ENCODE measurements at places on chromosomes 11 and 22.

DNA sequence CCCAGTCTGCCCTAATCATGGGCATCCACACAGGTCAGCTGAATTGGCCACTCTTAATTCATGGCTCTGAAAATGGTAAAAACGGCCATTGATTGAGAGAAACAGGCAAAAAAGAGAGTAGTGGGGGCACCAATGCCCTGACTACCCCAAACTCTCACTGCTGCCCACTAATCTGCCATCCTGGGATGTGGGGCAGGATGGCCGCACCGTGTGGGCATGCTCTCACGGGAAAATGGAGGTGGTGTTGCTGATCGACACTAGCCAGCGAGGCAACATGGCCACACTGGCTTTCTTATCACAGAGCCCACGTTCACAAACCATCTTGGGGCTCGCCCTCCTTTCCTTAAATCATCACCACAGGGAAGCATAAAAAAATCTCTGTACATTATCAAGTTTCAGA is 11.2 kb upstream of the TUB start:
- no peak for DNase-seq

DNA sequence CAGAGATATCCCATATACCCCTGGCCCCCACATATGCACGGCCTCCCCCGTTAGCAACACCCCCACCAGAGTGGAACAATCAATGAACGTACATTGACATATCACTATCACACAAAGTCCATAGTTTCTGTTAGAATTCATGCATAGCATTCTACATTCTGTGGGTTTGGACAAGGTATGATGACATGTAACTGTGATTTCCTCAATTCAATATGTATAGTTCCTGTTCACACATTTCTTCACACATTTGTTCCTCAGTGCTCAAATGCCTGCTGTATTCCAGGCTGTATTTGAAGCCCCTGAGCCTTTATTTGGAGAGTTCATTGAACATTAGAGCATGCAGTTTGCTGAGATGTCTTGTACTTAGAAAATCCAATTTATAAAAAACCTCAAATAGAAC is 69.9 kb downstream of the PTPRJ start:
- no peak for DNase-seq

- no peak for DNase-seq
Measured at GRCh38 chr11:124493016-124493655, 47.6 kb upstream of the OR8B8 start.

DNA sequence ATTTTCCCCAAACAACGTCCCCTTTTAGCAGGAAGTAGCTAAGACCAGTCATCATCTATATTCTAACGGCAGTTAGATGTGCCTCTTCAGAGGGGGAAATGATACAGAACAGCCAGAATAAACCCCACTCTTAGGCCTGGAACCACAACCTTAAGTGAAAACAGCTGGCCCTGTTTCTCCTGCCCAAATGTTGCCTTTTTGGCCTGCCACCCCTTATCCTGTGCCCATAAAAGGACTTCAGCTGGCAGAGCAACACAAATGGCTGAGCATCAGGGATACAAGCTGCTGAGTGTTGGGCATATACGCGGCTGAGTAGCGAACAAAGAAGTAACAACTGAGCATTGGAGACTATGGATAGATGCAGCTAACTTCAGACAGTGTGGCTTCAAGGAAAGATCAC is 1491.4 kb downstream of the LRRC4C start:
- DNase-seq, result no peak

DNA sequence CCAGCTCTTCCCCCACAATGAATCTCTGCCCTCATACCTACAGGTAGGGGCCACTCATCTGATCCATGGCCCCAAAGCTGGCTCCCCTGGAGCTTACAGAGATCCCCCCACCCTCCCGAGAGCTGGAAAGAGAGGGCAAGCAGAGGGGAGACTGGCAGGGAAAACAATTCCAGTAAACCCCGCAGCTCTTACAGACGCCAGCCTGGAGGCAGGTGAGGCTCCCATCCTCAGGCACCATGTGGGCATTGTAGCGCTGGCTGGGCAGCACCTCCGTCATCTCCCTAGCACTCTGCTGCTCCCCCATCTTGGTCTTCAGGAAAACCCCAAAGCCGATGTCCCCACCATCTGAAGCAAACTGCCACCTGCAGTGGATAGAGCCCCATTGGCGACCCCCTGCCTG is 14.1 kb downstream of the SEC14L4 start:
- no peak for DNase-seq

GRCh38 chr22:36349726-36350125 is 38.0 kb downstream of the MYH9 start:
- DNase-seq, result no peak

DNA sequence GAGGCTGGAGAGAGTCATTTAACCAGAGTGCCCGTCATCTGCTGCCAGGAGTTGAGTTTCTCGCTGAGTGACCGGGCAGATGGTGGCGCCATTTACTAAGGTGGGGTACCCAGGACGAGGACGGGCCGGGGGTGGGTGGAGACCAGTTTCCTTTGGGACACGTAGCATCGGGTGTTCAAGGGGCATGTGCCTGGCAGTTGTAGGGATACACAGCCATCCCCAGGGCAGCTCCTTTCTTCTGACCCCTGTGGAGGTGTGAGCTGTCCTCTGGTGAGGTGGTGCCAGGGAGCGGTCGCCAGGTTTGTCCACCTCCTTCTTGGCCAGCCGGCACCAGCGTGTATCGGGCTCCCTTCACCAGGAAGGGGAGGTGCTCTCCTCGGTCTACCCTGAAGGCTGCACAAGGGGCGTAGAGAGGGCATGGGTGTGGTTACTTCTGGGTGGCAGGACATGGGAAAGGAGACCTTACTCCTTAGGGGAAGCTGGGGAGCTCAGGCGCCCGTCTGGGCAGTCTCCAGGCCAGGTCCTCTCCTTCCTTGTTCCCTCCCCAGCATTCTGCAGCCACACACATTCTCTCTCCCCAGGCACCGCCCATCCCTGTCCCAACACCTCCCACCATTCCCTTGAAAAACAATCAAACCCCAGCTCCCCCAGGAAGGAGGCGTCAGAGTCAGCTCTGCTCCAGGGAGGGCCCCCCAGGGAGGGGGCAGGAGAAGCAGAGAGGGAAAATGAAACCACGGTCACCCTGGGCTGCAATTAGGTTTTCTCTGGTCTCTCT is 10.3 kb upstream of the MB start:
- no peak for DNase-seq

DNA sequence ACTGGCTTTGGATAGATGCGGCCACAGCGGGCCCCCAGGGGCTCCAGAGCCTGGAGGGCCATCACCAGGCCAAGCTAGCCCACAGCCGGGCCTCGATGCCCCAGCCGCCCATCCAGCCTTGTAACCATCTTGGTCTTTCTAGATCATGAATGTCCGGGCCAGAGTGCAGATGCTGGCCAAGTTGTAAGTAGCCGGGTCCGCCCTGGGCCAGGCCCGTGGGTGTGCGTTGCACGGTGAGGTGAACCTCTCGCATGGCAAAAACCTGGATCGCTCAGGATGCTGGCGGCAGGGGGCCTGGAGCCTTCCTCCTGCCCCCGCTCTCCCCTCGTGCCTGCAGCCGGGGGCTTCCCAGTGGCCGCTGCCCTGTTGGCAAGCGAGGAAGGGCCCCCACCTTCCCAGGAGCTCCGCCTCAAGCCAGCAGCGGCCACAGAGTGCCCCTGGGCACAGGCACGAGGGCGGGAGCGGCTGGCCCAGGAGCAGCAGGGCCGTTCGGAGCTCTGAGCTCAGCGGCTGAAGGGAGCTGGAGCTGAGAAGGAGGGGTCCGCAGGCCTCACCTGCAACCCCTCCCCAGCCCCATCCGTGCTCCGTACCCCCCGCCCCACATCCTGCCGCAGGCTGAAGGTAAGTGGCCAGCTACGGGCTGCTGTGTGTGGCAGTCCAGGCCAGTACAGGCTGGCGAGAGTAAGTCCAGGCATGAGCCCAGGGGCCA is 10.9 kb upstream of the MRPL23 start:
- DNase-seq, result no peak

- DNase-seq, result no peak
Measured at GRCh38 chr22:27476318-27476717, 325.2 kb downstream of the MN1 start.

- no peak for DNase-seq
Measured at GRCh38 chr22:50285568-50286229, 15.5 kb upstream of the MAPK11 start.

GRCh38 chr11:126751242-126751641 is 249.3 kb downstream of the KIRREL3 start:
- DNase-seq, result no peak

- no peak for DNase-seq
Measured at GRCh38 chr11:7576726-7577290, 63.0 kb downstream of the PPFIBP2 start.

GRCh38 chr11:70628855-70629844 is 230.8 kb downstream of the CTTN start:
- DNase-seq, result no peak

- DNase-seq, result no peak
Measured at GRCh38 chr11:92751594-92751993, 217.9 kb upstream of the MTNR1B start.

DNA sequence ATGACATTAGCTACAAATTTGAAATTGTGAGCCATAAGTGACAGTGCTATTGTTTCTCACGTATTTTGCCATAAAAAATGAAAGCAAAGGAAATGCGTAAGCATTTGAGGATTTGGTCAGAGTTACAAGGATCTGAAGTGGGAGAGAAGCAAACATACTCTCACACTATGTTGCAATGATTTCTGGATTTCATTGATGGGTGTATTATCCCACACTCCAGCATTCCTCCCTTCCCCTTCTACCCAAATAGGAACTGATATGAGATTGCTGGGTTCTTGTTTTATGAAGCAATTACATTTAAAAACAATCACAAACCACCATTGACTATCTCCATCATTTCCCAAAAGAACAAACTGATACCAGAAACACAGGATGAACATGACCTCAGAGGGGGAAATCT is 314.0 kb upstream of the CTSC start:
- no peak for DNase-seq

- DNase-seq, result no peak
Measured at GRCh38 chr11:7376386-7376785, 108.9 kb upstream of the OLFML1 start.

- DNase-seq, result no peak
Measured at GRCh38 chr11:102438311-102439062, 14.1 kb downstream of the TMEM123 start.

DNA sequence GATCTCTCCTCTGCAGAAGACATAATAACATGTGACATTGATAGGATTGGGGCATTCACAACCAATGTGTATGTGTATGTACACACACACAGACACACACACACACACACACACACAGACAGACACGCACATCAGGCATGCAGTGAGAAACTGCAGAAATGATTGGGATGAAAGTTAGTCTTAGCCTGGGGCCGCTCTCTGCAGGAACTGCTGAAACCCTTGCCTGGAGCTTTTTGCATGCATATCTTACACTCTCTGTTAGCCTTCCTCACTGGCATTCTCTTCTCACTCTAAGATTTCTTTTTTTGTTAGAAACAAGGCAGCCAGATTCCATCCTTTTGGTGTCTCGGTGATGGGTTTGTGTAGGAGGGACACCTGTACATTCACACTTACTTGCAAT is 337.9 kb downstream of the NELL1 start:
- no peak for DNase-seq

DNA sequence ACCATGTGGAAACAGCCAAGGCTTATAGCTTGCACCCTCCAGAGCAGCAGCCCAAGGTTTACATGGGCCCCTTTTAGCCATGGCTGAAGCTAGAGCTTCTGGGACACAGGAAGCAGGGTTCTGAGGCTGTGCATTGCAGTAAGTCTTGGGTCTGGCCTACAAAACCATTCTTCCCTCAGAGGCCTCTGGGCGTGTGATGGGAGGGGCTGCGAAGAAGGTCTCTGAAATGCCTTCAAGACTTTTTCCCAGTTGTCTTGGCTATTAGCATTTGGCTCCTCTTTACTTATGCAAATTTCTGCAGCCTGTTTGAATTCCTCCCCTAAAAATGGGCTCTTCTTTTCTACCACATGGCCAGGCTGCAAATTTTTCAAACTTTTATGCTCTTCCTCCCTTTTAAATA is 109.5 kb downstream of the BBOX1 start:
- no peak for DNase-seq

- DNase-seq, result no peak
Measured at GRCh38 chr11:18633256-18634139, 644 bp downstream of the SPTY2D1 start.

- DNase-seq, result no peak
Measured at GRCh38 chr11:10931761-10932670, 74.2 kb upstream of the ZBED5 start.

GRCh38 chr11:104618954-104619353 is 279.3 kb downstream of the CASP12 start:
- no peak for DNase-seq

- DNase-seq, result no peak
Measured at GRCh38 chr11:119651802-119652584, 77.0 kb downstream of the NECTIN1 start.

GRCh38 chr11:45512471-45513148 is 152.8 kb downstream of the CHST1 start:
- DNase-seq, result no peak

GRCh38 chr11:48099916-48100446 is 116.6 kb upstream of the OR4B1 start:
- no peak for DNase-seq

DNA sequence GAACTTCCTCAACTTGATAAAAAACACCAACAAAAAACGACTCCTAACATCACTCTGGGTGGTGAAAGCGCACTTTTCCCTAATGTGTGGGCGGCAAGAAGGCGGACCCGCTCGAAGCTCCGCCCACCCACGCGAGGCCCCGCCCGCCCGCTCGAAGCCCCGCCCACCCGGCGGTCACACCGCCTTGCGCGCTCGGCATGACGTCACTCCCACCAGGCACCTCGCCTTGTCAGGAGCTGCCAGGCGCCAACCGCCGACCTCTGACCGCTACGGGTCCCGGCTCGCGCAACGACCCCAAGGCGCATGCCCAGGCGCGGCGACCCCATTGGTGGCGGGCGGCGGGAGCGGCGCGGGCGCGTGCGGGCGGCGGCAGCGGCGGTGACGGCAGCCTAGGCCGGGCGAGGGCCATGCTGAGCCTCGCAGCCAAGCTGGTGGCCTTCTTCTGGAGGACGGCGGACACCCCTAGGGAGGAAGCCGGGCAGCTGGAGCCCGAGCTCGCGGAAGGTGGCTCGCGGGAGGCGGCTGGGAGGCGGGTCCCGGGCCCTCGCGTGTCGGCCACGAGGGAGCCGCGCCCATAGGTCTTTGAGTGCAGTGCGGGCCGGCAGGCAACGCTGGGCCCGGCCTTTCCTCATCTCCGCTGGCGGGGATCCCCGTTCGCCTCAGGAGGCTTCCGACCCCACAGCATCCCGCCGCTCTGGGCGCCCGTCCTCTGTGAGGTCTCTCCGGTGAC is at the start of gene MOV10L1:
MOV10L1 (plus strand) TSS at position 325 of the 730 bp plus-strand sequence; CDS start at position 408, 83 bp downstream.
- DNase-seq, result no peak

All from esophagus squamous epithelium (tissue), 5 donors.